ACHN (cell line): ENCODE measurements at places on chromosomes 5 and 9.

- DNase-seq = peak; percentile 10
Observed at GRCh38 chr9:29044959-29045358, 1471.7 kb upstream of the C9orf72 start.

DNA sequence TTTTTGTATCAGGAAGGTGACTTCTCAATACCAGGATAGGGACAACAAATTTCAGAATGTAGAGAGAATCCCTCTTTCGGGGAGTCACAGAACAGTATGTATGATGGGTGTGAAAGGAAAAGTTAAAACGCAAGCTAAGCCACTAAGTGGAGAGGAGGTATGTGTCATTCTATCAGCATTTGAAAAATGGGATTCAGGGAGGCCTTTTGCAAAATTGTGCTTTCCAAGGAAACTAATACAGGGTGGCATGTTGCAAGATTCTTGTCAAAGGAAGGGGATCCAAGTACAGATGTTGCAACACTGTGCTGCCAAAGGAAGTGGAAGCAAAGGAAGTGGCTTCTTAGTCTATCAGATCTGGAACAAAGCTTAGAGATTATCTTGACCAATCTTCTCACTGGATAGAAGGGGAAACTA lies 12.6 kb upstream of the TNIP1 start:
- peak; percentile 91 for DNase-seq

- peak; percentile 25 for DNase-seq
Observed at GRCh38 chr5:36152324-36153297, 700 bp downstream of the SKP2 start.

- DNase-seq = no peak
Observed at GRCh38 chr9:69211424-69212036, 37.5 kb downstream of the TJP2 start.

DNA sequence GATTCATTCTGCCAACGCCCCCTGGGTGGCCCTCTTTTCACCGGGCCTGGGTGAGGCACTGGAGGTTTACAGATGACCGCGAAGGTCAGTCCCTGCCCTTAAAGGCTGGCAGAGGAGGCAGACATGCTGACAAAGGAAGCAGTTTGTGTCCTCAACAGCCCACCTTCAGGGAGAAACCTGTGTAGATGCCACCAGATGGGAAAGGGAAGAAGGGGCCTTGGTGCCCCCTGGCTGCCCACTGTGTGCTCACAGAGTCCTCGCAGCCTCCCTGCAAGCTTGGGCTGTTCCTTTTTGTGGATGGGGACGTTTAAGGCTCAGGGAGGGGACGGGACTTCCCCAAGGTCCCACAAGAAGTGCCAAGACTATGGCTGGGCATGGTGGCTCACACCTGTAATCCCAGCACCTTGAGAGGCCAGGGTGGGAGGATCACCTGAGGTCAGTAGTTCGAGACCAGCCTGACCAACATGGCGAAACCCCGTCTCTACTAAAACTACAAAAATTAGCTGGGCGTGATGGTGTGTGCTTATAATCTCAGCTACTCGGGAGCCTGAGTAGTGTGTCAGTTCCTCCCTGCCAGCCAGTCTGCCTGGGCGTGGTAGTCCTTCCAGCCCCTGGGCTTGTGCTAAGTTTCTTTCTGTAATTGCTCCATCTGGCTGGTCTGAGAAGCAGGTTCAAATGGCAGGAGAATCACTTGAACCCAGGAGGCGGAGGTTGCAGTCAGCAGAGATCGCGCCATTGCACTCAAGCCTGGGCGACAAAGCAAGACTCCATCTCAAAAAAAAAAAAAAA lies 36.2 kb downstream of the NEK6 start:
- no peak for DNase-seq

GRCh38 chr5:105924366-105924765 lies 1746.4 kb downstream of the EFNA5 start:
- DNase-seq = no peak

GRCh38 chr9:371349-371748 lies 156.7 kb downstream of the DOCK8 start:
- DNase-seq = no peak

- DNase-seq = no peak
Observed at GRCh38 chr9:100739666-100740065, 161.8 kb downstream of the CAVIN4 start.
